ENCODE measurements at places on chromosomes 1 and 21.

- DNase-seq, result no peak
Measured at GRCh38 chr1:233496993-233497392, 116.9 kb upstream of the KCNK1 start.

- no peak for DNase-seq
Measured at GRCh38 chr1:59263111-59263510, 33.8 kb upstream of the FGGY start.

DNA sequence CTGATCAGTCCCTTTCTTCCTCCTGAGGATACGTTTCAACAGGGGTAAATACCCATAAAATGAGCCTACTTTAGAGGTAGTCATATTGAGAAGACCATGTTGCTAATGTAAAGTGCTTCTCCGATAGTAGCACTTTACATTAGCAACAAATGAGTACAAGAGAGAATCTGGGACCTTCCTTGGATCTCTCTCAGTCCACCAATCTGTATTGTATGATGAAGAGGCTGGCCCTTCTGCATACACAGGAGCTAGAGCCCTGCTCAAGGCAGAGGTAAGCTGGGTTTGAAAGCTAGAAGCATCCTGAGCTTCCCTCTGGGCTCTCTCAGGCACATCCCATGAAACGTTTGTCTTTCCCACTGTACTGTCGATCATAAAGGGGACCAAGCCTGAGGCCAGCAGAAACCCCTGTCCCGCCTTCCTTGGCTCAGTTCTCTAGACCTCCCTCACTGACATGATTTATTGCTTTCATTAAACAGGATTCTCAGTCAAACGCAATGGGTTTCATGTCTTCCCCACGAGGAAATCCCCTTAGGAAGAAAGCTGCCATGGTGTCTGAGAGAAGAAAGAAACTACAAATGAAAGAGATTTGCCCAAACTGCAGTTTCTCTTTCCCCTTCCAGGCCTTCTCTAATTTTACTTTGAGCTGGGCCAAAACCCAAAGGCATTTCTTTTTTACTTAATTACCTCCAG lies 62.8 kb upstream of the BCAR3 start:
- DNase-seq, result no peak

GRCh38 chr1:23667411-23667810 lies 24.2 kb upstream of the RPL11 start:
- DNase-seq, result no peak

- no peak for DNase-seq
Measured at GRCh38 chr1:19374926-19375325, 62.8 kb downstream of the SLC66A1 start.

DNA sequence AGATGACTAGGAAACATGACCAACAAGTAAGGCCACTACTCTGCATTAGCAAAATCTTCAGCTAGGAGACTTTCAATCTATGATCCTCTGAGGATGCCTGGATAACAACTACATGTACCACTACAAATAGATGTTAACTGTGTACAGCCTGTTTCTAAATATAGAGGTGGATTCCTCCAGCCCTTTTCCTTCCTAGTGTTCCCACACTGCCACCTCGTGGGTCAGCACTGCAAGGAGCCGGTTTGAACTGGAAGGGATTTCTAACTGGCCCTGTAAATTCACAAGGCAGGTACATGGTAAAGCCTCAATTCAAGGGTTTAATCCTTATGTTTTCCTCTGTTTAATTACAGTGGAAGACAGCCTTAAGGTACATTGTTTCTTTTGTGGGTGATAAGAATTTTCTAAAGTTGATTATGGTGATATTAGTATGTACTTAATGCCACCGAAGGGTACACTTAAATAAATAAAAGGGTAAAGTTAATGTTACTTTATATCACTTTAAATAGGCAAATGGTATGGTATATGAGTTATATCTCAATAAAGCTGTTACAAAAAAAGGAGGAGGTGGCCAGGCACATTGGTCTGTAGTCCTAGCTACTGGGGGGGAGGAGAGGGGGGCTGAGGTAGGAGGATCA lies 14.4 kb downstream of the SMYD3 start:
- DNase-seq, result peak; percentile 26

- DNase-seq, result no peak
Measured at GRCh38 chr1:16256478-16256877, 19.5 kb upstream of the CPLANE2 start.

Measured in stimulated activated CD4-positive, alpha-beta T cell treated with anti-CD3 and anti-CD28 coated beads, Interleukin-4, amount 100 ng/mL, for 48 hours (primary cell).